Stimulated activated CD4-positive, alpha-beta T cell treated with anti-CD3 and anti-CD28 coated beads, Interleukin-12 subunit alpha, Interleukin-12 subunit beta, amount 100 ng/mL, for 48 hours (primary cell): ENCODE measurements at places on chromosomes 5 and 9.

- DNase-seq: no peak
These were observed 236.1 kb upstream of the CDH12 start for GRCh38 chr5:23089286-23089685.

GRCh38 chr5:43530648-43531047 is 15.7 kb upstream of the C5orf34 start:
- no peak for DNase-seq

- DNase-seq: no peak
These were observed 363.9 kb upstream of the KLF4 start for GRCh38 chr9:107853461-107853860.

DNA sequence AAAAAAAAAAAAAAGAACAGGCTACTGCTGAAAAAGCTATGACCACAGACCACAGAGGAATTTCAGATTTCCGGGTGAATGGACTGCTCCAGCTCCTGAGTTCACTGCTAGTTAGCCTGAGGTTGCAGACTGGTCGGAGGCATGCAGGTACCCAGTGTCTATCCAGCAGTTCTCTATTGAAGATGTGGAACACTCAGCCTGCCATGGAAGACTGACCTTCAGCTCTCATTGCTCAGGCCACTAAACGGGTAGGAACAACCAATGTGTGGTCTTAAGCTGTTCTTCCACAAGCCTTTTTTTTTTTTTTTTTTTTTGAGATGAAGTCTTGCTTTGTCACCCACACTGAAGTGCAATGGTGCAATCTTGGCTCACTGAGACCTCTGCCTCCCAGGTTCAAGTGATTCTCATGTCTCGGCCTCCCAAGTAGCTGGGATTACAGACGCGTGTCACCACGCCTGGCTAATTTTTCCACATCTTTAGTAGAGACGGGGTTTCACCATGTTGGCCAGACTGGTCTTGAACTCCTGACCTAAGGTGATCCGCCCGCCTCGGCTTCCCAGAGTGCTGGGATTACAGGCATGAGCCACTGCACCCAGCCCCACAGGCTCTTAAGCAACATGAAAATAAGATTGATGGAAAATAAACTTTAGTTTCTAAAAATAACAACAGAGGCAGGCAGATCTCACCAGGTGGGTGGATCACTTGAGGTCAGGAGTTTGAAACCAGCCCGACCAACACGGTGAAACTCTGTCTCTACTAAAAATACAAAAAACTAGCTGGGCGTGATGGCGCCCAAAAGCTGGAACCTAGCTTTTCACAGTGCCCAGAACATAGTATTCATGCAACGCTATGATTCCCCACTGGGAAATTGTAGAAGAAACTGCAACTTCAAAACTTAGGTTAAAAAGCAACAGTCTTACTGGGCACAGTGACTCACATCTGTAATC is 20.0 kb upstream of the NPM1 start:
- no peak for DNase-seq

DNA sequence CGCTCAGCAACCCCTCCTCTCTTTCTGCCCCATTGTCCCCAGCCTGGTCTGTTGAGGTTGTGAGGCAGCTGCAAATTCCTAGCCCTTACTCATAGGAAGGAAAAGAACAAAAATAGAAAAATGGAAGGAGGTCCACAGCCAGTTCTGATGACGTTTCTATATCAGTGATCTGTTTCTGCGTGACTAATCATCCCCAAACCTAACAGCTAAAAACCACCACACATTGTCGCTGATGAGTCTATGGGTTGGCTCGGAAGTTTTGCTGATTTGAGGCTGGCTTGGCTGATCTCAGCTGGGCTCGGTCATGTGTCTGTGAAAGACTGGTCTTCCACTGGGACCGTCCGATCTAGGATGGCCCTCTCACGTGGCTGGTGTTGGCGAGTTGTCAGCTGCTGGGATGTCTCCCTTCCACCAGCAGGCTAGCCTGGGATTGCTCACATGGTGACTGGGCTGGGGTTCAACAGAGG is 200.6 kb upstream of the ZNF618 start:
- DNase-seq: no peak

DNA sequence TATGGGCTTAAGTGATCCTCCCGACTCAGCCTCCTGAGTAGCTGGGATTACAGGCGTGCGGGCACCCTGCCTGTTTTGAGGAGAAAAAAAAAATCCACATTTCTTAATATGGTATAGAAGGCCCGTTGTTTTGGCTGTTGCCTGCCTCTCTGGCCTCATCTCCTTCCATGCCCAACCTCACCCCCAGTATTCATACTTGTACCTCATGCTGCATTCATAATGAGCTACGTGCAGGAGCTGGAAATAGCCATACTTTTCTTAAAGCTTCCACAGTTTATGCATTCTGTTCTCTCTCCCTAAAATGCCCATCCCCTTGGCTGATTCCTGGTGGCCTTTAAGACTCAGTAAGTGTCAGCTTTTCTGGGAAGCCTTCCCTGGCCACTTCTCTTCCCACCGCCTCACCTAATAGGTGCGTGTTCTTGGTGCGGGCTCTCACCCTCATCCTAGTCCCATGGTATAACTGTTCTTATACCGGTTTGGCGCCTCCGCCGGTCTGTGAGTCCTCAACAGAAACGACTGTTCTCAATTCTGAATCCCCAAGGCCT is 2.1 kb upstream of the TPM2 start:
- no peak for DNase-seq

DNA sequence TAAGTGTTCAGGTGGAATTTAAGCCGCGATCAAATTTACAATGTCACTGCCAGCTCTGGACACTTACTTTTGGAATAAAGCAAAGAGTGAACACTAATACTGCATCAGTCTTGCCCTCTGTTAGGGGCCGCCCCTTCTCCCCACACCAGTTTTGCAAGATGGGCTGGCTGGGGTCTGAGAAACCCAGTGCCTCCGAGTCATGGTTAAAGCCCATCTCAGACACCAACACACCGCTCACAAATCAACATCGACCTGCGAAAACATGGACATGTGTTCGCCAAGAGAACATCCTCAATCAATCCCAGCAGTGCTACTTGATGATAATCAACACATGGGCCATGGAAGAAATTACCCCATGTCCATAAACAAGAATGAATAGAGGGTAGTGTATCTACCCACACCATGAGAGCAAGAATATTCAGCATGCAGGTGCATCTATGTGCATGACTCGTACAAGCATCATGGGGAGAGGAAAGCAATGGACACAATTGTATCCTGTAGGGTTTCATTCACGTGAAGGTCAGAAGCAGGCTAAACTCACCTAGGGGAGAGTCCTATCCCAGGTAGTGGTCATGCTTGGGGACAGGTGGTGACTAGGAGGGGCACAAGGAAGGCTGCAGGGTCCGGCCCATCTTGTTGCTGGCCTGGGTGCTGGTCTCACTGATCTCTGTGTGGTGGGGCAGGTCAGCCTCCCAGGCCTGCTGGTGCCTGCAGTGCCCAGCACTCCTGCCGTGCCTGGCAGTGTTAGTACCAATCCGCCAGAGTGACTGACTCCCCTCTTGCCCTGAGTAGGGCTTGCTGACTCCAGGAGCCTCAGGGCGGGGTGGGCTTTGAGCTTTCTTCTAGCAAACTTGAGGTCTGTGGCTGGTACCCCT is 5.0 kb downstream of the S1PR3 start:
- no peak for DNase-seq

DNA sequence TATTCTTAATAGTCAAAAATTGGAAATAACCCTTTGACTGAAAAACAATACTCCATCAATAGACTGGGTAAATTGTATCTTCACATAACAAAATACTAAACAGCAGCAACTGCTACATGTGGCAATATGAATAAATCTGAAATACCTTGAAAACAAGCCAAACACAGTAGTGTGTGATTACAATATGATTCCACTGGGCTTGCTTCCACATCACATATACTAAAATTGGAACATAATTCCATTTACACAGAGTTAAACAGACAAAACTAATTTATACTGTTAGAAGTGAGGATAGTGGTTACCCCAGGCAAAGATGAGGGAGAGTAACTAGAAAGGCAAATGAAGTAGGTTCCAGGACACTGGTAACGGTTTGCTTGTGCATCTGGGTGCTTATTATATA is 20.4 kb downstream of the FNIP1 start:
- no peak for DNase-seq

- DNase-seq: no peak
These were observed 81.3 kb downstream of the PLAC8L1 start for GRCh38 chr5:146024034-146024433.

- no peak for DNase-seq
These were observed 5.5 kb downstream of the PTBP3 start for GRCh38 chr9:112327718-112328450.

DNA sequence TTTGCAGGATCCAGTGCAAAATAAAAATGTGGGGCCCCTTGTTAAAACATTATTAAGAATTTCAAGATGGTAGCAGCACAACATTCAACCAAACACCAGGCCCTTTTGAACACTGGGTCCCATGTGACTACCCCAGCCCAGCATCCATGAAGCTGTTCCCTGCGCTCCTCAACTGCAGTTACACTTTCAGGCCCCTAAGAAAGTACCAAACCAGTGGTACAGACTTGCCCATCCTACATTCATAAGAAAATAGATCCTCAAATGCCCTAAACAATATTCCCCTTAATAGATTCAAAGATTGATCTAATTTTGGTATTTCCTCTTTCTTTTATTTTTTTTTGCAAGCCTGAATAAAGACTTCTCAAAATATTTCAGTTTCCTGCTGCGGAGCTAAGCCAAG is 201.7 kb downstream of the EFNA5 start:
- no peak for DNase-seq

- no peak for DNase-seq
These were observed 5.7 kb upstream of the DOCK2 start for GRCh38 chr5:169631360-169631759.

GRCh38 chr5:85375525-85375924 is 990.8 kb upstream of the EDIL3 start:
- DNase-seq: no peak
